ENCODE measurements at places on chromosomes 2 and 18.

DNA sequence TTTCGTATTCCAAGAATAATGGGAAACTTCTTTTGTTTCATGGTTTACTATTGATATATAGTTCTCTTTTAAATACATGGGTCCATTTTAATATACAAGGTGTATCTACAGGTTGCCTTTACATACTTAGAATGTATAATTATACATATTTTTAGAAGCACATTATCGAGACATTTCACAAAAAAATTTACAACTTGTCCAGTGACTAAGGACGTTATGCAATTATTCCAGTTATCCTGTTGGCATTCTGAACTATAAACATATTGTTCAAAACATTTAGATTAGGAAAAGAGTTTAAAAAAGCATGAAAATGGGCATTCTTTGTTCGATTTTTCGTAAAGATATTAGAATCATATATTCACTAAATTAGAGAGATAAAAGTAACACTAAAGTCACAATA lies 344.6 kb upstream of the TMEFF2 start:
- no peak for DNase-seq

- DNase-seq = no peak
Measured at GRCh38 chr2:138115666-138116065, 151.4 kb downstream of the HNMT start.

- no peak for DNase-seq
Measured at GRCh38 chr2:119821266-119821665, 61.5 kb downstream of the PTPN4 start.

DNA sequence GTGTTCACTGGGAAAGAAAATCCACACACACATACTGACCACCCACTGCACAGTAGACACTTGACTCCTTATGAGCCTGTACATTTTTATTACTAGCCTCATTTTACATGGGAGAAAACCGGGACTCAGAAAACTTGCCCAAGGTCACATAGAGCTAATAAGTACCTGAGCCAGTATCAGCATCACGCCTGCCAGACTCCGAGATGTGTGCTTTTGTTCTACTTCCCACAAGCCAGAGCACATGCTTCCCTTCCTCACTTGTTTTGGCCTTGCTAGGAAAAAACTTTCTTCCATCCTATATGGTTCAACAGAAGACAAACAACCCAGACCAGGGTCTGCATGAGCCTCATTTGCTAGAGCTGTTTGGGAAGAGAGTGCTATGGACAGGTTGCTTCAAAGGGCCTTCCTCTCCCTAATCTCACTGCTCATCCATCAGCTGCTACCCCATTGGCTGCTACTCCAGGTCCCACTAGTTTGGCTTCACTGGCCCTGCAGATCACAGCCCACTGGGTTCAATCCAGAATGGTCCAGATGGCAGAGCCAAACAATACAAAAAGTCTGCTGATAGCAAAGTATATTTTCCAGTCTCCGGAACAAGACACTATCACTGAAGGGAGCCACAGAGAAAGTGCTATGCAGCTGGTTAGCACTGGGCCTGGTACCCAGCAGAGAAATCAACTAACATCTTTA lies 63.9 kb downstream of the STK39 start:
- no peak for DNase-seq

GRCh38 chr2:60339286-60339685 lies 214.2 kb downstream of the BCL11A start:
- no peak for DNase-seq

Data from T-helper 22 cell (primary cell).